Psoas muscle (tissue), 8 donors: ENCODE measurements at places on chromosomes 7 and 10. TPM values are rescaled to one million over a fixed set of nuclear protein-coding genes. Genes with fewer than 3 reads are reported as not detected.

TEX47 gene
- polyA plus RNA-seq, result not detected

DNA sequence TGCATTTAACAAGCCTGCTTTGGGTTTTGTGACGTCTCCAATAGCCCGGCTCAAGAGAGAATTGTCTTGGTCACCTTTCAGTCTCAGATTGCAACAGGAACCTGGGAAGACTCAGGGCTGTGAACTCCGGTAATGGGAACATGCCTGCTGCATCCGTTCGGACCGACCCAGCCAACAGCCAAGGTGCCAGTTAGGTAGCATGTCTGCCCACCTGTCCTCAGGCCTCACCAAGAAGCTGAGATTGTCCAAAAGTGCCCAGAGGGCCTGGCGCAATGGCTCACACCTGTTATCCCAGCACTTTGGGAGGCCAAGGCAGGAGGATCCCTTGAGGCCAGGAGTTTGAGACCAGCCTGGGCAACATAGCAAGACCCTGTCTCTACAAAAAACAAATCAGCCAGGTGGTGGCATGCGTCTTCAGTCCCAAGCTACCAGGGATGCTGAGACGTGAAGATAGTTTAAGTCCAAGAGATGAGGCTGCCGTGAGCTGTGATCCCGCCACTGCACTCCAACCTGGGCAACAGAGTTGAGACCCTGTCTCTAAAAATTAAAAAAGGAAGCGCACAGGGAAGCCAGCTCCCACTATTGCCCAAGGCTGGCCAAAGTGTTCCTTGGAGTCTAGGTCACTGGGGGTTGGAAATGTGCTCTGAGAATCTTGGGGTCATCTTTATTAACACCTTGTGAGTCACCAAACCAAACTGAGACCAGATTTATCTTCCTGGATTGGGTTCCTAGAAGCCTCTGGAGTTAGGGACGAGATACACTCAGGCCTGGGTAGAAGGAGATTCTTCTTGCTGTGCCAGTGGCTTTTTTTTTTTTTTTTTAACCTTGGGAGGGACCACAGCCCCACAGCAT lies 26.9 kb downstream of the BAG3 start:
- DNase-seq, result peak; percentile 69

GRCh38 chr7:55574051-55574717 lies 1.9 kb upstream of the VOPP1 start:
- DNase-seq, result no peak

GRCh38 chr7:84844771-84845170 lies 342.1 kb downstream of the SEMA3D start:
- DNase-seq, result no peak

NEUROD6 gene
- 0.05 TPM for polyA plus RNA-seq

GRCh38 chr7:131106681-131107336 lies 220.9 kb upstream of the MKLN1 start:
- DNase-seq, result peak; percentile 56

DNA sequence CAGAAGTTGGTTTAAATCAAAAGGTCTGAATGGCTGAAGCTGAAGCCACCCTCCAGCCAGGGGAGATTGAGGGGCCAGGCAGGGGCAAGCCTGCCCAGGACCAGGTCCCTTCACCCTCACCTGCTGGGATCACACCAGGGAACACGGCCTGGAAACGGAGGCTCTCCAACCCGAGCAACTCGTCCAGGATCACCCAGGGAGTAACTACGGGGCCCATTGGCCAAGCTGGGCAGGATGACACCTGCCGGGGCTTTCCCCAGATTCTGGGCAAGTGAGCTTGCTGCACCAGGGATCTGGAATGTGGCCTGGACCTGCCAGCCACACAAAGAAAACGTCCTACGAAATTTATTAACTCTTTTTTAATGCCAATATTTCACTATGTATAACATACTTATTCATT lies 30.4 kb upstream of the PPP2R2D start:
- DNase-seq, result no peak

DNA sequence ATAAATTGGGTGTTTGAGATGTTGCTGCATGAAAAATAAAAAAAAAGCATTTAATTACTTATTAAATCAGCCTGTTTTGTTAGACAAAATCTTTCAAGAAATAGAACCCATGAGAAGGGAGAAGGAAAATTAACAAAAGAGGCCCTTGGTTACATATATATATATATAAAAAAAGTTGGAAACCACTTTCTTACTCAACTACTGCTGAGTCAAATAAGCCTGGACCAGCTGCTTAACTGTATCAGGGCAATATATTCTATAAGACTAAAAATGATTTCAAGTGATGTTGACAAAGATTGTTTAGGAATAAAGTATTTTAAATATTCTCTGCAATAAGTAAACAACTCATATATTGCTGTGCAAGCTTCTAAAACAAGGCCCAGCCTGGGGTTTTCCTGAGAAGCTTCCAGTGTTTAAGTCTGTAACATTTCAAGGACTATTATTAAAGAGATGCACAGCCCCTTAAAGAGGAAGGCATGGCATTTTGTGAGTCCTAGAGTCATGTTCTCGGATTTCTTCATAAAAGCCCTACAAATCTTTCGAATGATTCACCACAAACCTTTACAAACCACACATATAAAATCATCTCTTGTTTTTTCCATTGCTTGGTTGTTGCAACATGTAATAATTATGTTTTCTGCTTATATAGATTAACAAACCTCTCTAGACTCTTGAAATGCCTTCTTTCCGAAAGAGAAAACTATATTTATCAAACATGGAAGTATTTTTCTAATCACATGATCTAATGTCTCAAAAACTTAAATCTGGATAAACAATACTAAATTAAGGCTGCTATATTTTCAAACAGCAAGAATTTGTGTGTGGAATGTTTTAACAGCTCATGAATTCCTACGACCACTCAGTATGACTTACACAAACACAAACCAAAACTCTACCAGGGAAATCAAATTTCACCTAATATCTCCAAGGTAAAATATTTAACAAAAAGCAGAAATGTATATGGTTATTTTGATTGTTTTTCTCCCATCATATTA lies 14.3 kb downstream of the JAZF1 start:
- no peak for DNase-seq

UTF1 gene
- polyA plus RNA-seq, result not detected

DNA sequence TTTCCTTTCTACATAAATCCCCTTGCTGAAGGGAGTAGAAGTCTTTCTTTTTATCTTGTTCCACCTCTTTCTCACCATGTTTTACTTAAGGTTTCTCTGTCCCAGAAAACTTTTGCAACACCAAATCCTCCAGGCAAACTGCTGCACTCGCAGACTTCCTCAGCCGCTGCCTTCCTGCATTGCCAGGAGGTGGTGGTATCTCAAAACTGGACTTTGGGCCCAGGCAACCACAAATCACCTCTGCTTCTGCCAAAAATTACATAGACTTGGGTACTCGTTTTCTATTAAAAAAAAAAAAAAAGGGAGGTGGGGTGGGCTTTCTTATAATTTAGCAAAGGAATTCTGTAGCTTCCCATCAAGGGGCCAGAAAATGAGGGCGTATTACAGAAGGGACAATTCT lies 14.7 kb downstream of the INA start:
- DNase-seq, result no peak

DNA sequence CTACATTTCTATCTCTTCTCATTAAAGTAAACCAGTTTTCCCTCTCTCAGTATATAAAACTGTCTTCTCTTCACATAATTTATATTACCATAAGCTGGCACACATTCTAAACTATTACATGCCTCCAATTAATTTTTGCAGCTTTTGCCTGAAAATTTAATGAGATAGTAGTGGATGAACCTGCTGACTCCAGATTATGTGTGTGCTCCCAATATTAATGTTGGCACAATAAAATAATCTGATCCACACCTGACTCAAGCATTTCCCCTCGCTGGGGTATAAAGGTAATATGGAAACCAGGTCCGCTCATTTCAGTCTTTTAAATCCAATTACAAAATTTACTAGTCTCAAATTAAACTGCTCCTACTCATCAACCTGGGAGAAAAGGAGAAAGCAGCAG lies 63.4 kb downstream of the CTBP2 start:
- no peak for DNase-seq

DNA sequence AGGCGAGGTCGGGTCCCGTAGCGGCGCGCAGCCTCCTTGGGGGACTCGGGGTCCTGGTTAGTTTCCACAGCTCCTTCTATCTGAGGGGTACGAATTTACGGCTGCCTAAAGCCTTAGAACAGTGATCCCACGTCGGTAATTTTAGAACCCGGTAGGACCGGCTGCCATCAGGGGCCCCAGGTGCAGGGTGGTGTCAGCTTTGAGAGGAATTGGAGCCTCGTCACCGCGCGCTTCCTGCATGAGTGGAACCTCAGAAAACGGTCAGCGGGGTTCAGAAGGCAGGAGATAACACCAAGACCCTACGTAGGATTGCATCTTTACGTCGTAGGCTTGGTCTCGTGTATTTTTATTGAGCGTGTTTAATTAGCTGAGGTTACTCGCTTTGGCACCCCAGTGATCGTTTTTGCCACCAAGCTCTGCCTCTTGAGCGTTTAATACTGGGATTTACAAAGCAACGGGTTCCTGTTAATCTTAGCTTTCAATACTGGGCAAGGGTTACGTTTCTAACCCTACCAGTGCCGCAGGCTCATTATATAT lies 443 bp downstream of the RNF32 start:
- peak; percentile 28 for DNase-seq

DNA sequence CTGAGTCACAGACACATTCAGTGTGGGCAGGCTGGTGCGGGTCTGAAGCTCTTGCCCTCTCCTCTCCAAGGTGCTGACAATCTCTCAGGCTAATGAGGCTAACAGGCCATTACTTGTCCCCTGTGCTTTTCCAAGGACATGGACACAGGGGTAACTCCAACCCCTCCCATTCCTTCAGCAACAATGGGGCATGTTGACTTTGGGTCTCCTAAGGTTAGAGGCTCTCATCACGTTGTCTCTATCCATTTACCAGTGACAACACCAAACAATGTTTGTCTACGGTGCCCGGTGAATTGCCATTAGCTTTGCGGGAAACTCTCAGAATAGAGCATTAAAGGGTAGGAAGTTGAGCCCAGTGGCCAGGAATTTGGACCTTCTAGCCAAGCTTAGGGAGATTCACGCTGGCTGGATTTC lies 101.6 kb upstream of the TNS3 start:
- DNase-seq, result no peak
